ENCODE measurements at places on chromosomes 6 and 20.

- no peak for DNase-seq
These were observed 50.8 kb downstream of the UTRN start for GRCh38 chr6:144335914-144336313.

GRCh38 chr6:129181001-129181400 is 298.1 kb downstream of the LAMA2 start:
- no peak for DNase-seq

DNA sequence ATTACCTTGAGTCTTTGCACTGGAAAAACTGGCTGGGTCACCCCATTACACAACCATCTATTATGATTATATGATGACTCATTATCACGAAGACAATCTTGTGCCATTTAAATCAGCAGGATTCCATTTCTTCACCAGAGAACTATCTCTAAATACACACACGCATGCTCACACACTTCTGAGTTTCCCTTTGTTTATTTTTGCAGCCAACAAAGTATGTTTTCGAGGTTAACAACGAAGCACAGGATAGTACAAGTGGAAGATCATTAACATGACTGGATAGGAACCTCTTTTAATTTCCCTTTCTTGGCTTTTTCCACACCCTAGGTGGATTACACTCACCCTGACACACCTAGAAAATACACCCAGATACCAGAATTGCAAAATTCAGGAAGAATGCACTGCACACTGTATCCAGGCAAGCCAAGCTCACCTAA is 18.9 kb downstream of the PERP start:
- DNase-seq = no peak

DNA sequence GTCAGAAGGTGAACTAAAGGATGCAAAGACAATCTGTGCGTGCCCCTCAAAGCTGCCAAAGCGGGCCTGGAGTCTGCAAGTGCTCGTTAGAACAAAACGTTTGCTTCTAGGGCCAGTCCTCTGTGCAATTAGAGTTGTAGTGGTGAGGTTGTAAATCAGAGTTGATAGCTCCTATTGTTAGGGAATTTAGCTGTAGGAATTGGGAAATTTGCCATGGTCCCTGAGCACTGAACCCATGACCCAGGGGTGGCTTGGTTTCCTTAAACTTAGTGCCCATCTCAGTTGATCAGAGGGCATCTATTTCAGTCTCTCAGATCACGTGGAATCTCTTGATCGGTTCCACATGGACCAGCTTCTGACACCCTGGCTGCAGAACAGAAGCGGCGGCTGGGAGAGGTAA is 18.8 kb upstream of the RPS6KA2 start:
- no peak for DNase-seq

- no peak for DNase-seq
These were observed 235.7 kb downstream of the MYLK4 start for GRCh38 chr6:2514965-2515543.

Measured in H9 (cell line).